ENCODE measurements at places on chromosomes 3 and 15.

DNA sequence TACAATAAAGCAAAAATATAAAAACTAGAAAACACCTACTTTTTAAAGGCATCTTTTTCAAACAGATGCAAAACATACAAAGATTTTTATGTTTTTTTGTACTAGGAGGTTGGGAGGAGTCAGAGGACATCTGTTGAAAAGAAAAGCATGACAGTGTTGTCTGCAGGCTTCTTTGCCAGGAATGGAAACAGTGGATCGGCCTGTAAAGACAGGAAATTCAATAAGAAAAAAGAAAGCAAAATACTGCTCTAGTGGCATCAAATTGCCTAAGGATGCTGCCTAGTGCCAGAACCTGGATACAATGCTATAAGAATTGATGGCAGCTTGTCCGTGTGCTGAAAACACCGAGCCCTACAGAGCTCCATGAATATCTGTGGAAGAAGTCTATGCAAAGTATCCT lies 69.9 kb downstream of the TBC1D5 start:
- DNase-seq = no peak

- no peak for DNase-seq
Observed at GRCh38 chr15:68707386-68707785, 113.3 kb downstream of the ANP32A start.

DNA sequence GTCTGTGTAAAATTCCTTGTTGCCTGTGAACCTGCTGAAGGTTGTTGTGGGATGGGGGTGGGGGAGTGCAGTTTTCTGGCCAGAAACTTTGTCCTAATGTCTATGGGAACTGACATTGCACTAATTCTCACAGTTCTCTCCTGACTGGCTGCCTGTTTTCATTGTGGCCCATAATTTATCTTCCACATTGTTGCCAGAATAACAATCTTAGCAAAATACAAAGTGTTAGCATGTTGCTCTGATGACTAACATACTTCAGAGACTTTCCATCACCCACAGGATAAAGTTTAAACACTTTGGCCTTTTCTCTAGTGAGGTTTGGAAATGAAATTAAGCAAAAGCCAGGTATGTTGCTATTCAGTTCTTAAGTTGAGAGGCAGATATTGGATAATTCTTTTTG lies 81.4 kb upstream of the TBC1D5 start:
- no peak for DNase-seq

DNA sequence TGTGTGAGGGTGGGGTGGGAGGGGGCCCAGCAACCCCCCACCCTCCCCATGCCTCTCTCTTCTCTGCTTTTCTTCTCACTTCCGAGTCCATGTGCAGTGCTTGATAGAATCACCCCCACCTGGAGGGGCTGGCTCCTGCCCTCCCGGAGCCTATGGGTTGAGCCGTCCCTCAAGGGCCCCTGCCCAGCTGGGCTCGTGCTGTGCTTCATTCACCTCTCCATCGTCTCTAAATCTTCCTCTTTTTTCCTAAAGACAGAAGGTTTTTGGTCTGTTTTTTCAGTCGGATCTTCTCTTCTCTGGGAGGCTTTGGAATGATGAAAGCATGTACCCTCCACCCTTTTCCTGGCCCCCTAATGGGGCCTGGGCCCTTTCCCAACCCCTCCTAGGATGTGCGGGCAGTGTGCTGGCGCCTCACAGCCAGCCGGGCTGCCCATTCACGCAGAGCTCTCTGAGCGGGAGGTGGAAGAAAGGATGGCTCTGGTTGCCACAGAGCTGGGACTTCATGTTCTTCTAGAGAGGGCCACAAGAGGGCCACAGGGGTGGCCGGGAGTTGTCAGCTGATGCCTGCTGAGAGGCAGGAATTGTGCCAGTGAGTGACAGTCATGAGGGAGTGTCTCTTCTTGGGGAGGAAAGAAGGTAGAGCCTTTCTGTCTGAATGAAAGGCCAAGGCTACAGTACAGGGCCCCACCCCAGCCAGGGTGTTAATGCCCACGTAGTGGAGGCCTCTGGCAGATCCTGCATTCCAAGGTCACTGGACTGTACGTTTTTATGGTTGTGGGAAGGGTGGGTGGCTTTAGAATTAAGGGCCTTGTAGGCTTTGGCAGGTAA lies 8.1 kb downstream of the FAM131A start:
- no peak for DNase-seq

DNA sequence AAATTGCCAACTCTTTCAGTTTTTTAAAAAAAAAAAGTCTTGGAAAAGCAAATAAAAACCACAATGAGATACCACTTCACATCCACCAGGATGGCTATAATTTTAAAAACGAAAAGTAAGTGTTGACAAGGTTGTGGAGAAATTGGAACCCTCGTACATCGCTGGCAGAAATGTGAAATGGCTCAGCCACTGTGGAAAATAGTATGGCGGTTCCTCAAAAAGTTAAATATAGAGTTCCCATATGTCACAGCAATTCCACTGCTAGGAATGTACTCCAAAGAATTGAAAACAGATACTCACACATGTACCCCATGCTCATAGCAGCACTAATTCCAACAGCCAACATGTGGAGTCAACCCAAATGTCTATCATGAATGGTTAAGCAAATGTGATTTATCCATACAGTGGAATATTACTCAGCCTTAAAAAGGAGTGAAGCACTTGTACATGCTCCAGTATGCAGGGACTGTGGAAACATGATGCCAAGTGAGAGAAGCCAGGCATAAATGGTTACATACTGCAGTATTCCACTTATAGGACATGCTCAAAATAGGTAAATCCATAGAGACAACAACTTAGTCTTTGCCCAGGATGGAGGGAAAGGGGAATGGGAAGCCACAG lies 73.8 kb upstream of the PCSK6 start:
- no peak for DNase-seq
